ENCODE measurements at places on chromosomes 7 and 10. TPM values are rescaled to one million over a fixed set of nuclear protein-coding genes. Genes with fewer than 3 reads are reported as not detected.

FAM171A1 gene
- 51.9 TPM for total RNA-seq

CLDN4 gene
- 13.7 TPM for total RNA-seq

GIMAP1 gene
- not detected for total RNA-seq

- DNase-seq, result no peak
These were observed 154.8 kb downstream of the RPS24 start for GRCh38 chr10:78188446-78188845.

CALN1 gene
- not detected for total RNA-seq

Data from astrocyte (in vitro differentiated cells and primary cell).